ENCODE measurements at places on chromosomes 2 and 18.

- no peak for DNase-seq
These were observed 756.5 kb downstream of the GALR1 start for GRCh38 chr18:78006006-78006773.

DNA sequence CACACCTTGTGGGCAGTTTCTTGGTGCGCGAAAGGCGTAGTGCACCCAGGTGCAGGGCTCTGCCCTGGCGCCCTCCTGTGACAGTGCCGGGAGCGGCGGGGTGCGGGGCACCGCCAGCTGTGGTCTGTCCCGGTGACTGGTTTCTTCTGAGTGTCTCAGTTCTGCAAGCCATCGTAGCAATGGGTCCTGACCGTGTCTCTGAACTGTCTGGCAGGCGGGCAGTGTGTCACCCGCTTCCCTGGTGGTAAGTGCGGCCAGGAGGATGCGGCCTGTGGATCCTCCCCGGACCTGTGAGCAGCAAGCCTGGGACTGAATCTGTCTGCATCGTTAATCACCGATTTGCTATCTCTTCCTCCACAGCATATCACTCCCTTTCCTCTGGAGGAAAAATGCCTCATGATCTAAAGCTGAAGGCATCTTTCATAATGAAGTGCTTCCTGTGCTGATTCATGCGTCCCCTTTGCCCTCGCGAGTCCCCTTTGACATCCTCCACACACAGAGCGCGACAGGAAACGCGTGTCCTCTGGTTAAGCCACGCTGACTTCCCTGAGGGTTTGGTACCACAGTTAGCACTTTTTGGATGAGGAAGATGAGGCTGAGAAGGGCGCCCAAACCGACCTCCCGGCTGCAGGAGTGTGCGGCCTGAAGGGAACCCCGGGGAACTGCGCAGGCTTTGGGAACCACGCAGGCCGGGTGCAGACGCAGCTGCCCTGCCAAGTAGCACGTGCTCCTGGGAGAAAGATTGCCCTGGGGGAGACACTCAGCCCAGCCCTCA lies 416.0 kb upstream of the HS6ST1 start:
- no peak for DNase-seq

DNA sequence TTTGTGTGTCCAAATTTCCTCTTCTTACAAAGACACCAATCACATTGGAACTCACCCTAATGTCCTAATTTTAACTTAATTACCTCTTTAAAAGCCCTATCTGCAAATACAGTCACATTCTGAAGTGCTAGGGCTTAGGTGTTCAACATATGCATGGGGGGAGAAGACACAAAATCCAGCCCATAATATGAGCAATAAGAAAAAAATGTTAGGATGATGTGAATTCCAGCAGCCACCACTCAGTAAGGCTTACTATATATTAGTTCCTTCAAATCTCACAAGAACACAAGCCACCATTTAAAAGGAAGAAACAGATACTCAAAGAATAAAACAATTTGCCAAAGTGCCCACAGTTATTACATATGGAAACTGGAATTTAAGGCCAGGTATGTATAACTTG lies 285.7 kb downstream of the EPHA4 start:
- no peak for DNase-seq

DNA sequence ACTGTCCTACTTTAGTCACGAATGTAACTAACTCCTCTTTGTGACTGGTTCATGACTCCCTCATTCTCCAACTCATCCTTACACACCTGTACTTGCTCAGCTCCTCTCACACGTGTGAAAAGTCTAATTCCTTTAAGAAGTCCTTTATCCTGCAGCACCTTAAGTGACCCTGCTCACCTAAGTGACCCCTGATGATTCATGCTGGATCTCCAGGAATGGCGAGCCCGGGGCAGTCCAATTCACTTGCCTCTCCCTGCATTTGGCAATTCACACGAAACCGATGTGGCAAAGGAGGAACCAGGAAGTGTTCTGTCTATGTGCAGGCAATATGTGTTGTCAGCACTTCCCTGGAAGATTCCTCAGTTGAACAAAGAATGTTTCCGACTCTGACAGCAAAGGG lies 189.8 kb upstream of the NABP1 start:
- no peak for DNase-seq

GRCh38 chr2:219056896-219057708 lies 3.6 kb downstream of the IHH start:
- DNase-seq: no peak

- no peak for DNase-seq
These were observed 312.3 kb upstream of the PKDCC start for GRCh38 chr2:41735476-41735875.

DNA sequence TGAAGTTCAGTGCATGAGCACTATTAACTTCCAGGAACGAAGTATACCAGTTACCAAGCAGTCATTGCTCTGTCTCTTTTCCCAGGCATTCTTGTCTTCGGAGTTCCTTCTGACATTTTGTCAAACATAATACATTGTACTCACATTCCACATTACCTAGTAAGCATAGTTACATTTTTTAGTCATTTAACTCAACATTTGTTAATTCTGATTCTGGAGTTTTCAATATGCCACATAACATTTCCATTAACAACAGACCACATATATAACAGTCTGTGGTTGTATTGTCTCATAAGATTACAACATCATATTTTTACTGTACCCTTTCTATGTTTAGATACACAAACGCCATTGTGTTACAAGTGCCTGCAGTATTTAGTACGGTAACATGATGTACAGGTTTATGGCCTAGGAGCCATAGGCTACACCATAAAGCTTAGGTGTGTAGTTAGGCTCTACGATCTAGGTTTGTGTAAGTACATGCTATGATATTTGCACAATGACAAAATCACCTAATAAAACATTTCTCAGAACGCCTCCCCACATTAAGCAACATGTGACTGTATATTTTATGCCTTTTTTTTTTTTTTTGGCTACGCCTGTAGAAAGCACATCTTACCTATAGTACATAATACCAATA lies 187.1 kb downstream of the DYM start:
- DNase-seq: no peak

- DNase-seq: no peak
These were observed at the start of gene SP100 for GRCh38 chr2:230416061-230416721. SP100 (plus strand) TSS chr2:230416201; CDS start chr2:230416297, 96 bp downstream.

DNA sequence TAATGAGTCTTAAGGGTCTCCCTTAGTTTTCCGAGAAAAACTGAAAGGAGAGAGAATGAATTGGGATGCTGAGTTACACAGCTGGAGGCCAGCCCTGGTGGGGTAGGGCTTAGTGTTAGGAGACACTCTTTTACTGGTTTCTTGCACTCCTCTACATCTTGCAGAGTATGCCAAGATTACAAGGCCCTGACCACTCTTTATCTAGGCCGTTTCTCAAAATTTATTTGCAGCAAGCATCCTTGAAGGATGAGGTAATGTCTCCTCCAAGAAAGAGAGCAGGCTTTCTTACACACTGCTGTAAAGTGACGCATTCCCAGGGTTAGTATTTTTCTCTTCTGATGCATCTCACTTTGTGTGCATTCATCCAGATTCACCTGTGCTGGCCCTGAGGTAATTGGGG lies 166.2 kb downstream of the TDRD15 start:
- DNase-seq: no peak

Measured in NCI-H1105 (cell line).